Activated naive CD8-positive, alpha-beta T cell treated with anti-CD3 and anti-CD28 coated beads for 36 hours (primary cell): ENCODE measurements at places on chromosomes 2 and 18. TPM values are rescaled to one million over a fixed set of nuclear protein-coding genes. Genes with fewer than 3 reads are reported as not detected.
A peak's percentile ranks its signal among the peaks of the same experiment; 100 is the strongest.

GRCh38 chr2:134466141-134466540 lies 212.3 kb downstream of the MGAT5 start:
- no peak for DNase-seq

DNA sequence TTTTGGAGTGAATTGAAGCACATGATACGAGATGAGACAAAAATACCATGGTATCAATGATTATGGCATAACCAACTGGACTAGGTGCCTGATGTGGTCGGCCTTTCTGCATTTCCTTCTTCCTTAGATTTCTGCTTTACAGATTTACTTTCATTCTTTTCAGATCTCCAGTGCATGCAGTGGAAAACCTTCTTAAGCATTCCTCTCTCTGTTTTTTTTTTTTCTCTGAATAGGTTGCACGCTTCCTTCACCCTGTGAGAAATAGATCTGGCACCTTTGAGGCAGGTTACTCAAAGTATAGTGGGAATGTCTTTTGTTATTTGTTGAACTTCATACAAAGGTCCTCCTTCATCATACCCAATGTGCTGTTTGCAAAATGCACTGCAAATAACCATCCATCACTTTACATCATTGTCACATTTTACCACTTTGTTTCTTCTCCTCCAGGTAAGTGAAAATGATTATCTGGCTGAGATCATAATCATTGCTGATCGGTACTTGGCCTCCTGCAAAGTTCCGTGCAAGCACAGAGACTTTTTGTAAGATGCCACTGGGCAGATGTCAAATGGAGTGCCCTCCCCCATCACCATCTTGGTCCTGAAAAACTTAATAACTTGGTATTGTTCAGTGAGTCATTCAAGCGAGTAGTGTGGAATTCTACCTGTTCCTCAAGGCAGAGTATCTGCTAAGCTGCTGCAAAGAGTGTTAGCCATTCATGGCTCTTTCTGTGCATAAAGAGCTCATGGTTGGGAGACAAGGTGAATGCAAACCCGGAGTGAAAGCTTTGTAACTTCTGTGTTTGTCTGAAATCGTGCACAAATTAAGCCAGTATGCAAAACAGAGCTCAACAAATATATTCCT lies 30.0 kb upstream of the KLHL14 start:
- no peak for DNase-seq

DNA sequence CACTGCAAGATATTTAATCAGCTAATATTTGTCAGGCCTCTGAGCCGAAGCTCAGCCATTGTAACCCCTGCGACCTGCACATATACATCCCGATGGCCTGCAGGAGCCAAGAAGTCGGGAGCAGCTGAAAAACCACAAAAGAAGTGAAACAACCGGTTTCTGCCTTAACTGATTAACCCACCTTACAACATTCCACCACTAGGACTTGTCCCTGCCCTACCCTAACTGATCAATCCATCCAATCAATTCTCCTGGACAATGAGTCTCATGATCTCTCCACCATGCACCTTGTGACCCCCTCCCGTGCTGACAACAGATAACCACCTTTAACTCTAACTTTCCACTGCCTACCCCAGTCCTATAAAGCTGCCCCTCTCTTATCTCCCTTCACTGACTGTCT lies 945.4 kb upstream of the GYPC start:
- DNase-seq: no peak

DNA sequence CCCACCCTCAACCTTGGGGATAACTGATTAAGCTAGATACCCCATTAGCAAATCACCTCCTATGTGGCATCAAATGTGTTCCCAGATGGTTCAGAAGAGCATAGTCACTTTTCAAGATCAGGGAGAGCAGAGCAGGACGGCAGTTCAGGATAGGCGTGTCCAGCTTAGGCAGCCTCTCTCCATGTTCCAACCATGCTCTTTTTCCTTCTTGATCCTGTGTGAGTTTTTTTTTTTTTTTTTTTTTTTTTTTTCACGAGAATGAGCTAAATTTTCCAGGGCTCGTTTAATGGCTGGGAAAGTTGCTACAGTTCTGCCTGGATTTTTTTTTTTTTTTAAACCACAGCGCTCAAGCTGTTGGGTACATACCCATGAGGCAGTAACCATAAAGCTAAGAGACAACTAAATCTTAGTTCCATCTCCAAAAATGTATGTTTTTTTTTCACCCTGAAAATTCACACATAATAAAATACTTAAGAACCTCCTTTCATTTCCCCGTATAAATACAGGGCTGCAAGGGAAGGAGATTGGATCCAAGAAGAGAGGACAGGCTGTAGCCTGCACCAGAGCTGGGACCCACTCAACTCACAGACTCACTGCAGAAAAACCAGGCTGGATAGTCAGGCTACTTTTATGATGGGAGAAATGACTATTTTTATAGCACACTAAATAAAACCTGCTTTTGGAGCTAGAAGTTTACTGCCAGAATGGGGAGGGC lies 244.3 kb downstream of the SETBP1 start:
- DNase-seq: no peak

DNA sequence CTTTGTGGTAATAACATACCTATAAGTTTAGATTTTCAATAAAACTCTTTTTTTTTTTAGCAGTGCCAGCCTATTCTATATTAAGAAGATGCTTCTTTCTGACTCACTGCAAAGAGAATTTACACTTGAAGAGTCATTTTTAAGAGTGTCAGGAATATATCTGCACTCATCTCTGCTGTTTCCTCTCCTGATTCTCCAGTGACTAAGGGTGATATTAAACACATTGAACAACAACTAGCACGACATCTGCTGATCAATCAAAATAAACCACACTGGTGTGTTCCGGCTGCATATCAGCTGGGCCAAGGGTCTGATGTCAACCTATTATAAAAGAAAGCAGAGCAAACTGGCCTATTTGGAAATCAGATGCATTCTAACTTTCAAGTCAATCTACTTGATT lies 15.0 kb downstream of the RAB27B start:
- DNase-seq: no peak

- no peak for DNase-seq
These were observed 265.6 kb downstream of the TMX3 start for GRCh38 chr18:68449292-68449691.

GRCh38 chr18:10805587-10806118 lies 279.8 kb downstream of the NAPG start:
- DNase-seq: no peak

GRCh38 chr2:201949181-201949926 lies 84.3 kb upstream of the FZD7 start:
- no peak for DNase-seq

- no peak for DNase-seq
These were observed 47.5 kb downstream of the MRPS5 start for GRCh38 chr2:95073856-95074662.

DNA sequence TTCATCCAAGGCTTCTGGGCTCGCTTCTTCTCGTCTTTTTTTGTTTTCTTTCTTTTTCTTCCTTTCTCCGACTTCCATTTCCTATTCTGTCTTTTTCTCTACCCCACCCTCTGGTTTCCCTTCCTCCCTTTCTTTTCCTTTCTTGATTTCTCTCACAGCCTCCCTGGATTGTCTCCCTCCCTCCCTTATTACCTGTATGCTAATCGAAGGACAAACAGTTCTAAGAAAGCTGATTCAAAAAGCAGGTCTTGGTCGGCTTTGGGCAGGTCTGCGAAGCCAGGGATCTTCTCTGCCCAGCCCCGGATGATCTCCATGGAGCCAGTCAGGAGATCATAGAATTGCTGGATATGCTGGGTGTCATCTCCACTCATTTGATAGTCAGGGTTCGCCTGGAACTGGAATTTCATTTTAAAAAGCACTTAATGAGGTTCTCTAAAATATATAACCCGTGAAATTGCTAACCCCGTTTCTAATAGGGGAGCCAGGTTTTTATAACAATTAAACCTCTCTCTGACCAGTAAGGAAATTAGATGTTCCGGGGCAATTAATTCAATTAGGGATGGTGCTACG lies 5.9 kb downstream of the NR4A2 start:
- no peak for DNase-seq

DNA sequence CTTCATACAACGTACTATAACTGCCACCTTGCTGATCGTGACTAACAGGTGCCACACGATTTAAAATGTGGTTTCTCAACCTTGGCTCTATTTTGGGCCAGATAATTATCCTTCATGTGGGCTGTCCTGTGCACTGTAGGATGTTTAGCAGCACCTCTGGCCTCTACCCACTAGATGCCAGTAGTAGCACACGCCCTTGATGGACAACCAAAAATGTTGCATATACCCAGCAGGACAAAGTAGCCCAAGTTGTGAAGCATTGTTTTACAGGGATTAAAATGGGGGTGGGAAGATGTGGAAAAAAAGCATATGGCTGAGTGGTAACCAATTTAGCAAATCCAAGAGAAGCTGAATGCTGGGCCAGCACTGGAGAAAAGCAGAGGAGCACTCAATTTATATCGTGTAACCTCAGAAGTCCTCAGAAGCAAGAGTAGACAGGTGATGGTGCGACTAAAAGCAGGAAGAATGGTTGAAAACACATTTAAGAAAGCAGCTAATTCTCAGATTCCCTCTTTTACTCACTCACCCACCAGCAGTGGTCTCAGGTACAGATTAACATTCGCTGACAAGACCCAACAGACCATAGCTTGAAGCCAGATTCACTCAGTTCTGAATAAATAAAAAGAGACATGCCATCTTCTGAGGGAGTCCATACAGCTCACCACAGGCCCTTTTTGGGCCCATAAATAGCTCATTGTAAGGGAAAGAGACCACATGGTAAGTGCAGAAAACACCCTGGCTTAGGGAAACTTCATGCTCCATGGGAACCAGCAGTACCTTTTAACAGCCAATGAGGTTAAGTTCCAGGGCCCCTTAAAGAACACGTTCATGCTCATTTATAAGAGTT lies 50.6 kb downstream of the RAPH1 start:
- peak; percentile 37 for DNase-seq

- DNase-seq: no peak
These were observed 31.4 kb upstream of the CD226 start for GRCh38 chr18:69978732-69979715.

- DNase-seq: no peak
These were observed 82.8 kb downstream of the TMEM17 start for GRCh38 chr2:62423235-62423634.

DNA sequence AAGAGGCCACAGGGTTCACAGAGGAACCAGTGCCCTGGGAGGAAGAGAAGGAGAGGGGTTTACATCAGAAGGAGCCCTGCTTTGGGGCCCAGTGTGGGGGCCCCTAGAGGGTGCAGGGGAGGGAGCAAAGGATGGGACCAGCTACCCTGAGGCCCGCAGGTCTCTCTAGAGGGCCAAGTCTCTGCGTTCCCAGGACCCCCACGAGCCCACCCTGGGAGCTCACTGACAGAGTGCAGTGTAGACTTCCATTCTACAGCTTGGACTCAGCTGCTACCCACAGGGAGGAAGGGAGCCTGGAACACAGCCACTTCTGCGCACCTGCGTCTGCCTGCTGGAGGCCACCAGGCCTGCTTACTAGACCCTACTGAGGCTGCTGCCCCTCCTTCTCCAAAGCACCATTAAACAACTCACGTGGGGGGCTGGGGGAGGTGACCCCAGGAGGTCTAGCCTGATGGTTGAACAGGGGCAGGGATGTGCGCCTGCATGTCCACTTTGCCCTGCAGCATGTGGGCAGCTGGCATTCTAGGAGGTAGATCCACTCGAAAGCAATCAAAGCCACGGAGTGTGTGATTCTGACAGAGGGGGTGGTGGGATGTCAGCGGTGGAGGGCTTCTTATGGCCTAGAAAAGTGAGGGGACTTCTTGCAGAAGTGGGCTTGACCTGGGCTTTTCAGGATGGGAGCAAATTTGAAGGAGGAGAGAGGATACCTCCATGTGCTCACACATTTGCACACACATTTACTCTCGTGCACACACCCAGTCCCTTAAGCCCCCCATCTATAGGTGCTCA lies 90.2 kb downstream of the ZFP36L2 start:
- no peak for DNase-seq

GRCh38 chr2:171365232-171365631 lies 68.6 kb downstream of the METTL8 start:
- DNase-seq: no peak

GRCh38 chr2:150688016-150688415 lies 200.5 kb upstream of the RND3 start:
- no peak for DNase-seq

DNA sequence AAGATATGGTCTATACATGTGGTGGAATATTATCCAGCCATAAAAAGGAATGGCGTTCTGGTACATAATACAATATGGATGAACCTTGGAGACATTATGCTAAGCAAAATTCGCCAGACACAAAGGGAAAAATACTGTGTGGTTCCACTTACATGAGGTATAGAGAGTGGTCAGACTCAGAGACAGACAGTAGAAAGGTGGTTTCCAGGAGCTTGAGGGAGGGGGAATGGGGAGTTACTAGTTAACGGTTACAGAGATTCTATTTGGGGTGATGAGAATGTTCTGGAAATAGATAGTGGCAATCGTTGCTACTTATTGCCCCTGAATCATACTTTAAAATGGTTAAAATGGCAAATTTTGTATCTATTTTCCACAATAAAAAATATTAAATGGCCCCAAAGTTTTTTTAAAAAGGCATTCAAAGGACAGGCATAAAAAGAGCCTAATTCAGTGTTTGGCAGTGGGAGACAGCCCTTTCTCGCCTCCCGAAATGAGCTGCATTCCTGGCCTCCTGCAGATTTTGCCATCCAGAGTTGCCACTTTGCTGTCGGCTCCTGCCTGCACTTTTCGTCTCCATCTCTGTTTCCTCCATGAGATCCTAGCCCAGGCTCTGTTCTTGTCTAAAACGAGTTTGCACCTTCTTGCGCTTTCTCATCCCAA lies 13.5 kb downstream of the TNFRSF11A start:
- no peak for DNase-seq

DNA sequence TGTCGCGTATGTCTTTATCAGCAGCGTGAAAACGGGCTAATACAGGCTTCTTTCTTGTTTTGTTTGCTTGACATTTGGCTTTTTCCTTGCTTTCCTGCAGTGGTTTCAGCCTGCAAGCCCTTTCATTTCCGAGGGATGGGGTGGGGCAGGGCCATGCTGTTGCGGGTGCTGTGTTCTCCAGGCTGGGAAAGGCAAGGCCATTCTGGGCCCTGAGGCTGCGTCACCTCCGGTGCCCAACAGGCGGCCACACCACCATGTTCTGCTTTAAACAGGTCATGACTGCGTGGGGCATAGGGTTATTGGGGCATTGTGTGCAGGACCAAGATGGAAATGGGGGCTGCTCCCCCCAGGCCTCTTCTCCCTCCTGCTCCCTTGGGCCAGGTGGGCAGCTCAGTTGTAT lies 38.6 kb upstream of the PLB1 start:
- no peak for DNase-seq

GALR1 gene
- total RNA-seq: not detected

LCT gene
- 0.31 TPM for total RNA-seq

LOXHD1 gene
- total RNA-seq: 0.12 TPM

TCF23 gene
- not detected for total RNA-seq

FBXO36 gene
- total RNA-seq: 1.3 TPM

TANK gene
- total RNA-seq: 53.1 TPM
